ENCODE measurements at places on chromosomes 1 and 21.

- no peak for DNase-seq
These were observed 168.4 kb downstream of the RERE start for GRCh38 chr1:8649027-8649426.

DNA sequence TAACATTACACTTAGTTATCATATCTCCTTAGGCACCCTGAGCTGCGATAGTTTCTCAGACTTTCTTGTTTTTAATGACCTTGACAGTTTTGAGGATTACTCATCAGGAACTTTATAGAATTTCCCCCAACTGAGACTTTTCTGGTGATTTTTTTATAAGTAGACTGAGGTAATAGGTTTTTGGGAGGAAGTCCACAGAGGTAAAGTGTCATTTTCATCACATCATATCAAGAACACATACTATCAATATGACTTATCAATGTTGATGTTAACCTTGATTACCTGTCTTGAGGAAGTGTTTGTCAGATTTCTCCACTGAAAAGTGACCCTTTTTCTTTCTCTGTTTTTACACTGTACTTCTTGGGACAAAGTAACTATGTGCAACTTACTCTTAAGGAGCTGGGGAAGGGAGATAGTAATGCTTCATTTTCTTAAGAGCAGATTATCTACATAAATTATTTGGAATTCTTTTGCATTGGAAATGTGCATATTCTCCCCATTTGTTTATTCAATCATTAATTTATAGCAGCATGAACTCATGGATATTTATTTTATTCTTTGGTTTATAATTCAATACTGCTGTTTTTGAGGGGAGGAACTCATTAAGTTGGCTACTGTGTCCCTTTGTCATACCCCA is 72.8 kb upstream of the HSD17B7 start:
- no peak for DNase-seq

DNA sequence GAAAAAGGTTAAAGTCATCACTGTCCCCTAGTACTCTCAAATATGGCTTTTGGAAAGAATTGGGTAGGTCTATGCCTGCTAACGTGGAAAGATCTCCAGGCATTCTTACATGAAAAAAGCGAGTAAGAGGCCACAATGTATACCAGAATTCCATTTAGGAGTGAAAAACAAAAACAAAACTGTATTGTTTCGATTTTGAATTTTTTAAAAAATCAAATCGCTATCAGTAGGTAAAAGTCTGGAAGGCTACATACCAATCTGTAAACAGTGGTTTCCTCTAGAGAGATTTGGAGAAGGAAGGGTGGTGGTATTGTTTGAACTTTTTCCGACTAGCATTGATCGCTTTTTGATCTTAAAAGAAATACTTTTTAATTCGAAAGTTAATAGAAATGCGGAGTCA is 55.9 kb downstream of the RRAGC start:
- no peak for DNase-seq

- DNase-seq, result peak; percentile 4
These were observed 569 bp upstream of the WARS2 start for GRCh38 chr1:119141020-119141424.

- no peak for DNase-seq
These were observed 21.3 kb downstream of the FAM20B start for GRCh38 chr1:179046808-179047635.

DNA sequence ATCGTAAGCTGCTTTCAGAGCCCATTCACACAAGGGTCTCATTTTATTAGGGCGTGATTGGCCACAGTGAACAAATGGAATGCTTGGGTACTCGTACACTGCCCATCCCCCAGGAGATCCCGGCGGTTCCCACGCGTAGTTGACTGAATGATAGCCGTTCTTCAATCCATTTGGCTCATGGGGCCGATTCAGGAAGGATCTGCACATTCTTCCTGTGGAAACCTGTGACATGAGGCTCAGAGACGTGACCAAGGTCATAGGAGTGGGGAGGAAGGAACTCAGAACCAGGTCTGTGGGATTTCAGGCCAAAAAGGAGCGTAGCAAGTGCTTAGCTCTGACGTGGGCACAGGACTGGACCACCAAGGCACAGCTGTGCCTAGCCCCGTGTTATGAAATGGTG is 11.7 kb downstream of the ABCG1 start:
- DNase-seq, result no peak

- no peak for DNase-seq
These were observed 102.1 kb downstream of the SNX7 start for GRCh38 chr1:98763488-98764150.

GRCh38 chr1:29490204-29490934 is 254.0 kb downstream of the PTPRU start:
- no peak for DNase-seq

- DNase-seq, result no peak
These were observed 382.9 kb upstream of the B3GALT2 start for GRCh38 chr1:193569096-193569982.

DNA sequence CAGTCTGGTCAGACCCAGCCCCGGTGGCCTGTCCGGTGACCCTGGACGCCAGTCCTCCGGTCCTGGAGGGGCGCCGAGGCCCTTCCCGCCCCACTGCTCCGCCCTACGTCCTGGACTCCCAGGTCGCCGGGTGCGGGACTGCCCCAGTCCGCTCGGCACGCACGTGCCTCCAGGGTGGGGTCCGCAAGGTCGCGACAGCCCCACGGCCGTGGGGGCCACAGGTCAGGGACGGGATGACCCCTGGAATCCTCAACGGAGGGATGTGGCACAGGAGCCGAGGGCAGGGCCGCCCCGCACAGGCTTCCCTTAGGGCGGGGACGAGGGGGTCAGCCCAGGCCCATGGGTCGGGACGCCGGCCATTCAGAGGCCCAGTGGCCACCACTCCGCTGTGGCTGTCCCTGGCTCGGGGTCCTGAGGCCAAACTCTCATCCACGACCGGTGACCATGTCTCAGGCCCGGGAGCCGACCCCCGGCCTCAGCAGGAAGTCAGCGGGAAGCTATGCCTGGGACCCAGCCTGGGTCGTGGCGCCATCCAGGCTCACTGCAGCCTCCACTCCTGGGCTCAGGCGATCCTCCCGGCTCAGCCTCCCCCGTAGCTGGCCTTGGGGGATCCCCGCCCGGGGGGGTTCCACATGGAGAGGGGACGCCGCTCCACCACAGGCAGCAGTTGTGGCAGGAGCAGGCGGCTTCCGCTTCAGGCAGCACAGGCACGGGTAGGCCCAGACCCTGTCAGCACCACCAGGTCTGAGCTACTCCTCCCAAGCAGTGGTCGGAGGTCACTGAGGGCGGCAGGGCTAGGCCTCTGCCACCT is 599 bp upstream of the TMEM240 start:
- DNase-seq, result no peak

DNA sequence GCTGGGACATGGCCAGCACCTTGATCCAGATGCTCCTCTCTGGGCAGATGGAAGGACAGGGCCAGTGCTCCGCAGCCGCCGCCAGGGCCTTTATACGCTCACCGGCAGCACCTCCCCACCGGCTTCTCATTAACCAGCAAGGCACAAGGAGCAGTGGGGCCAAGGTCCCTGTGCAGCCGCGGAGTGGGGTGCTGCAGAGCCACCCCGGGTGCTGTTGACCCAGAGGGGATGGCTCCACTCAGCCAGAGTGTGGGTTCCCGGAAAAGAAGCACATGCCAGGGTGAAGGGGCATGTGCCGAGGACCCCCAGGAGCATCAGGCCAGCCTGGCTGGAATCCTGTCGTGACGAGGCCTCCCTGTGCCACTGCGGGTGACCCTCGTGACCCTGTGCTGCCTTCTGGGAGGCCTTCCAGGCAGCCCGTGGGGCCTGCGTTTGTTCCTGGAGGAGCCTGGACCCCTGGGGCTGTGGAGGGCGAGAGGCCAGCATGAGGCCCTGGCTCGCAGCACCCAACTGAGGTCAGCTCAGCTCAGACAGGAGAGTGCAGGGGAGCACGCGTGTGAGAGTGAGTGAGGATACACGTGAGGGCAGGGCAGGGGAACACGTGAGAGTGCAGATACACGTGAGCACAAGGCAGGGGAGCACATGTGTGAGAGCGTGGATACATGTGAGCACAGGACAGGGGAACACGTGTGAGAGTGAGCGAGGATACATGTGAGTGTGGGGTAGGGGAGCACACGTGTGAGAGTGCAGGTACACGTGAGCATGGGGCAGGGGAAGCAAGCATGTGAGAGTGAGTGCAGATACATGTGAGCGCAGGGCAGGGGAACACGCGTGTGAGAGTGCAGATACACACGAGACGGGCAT is at the start of gene FTCD:
Gene FTCD (minus strand): TSS at position 66 of the 864 bp plus-strand sequence. CDS start 56 bp downstream, at position 10.
- DNase-seq, result peak; percentile 1

GRCh38 chr1:23037081-23037740 is 17.9 kb downstream of the KDM1A start:
- DNase-seq, result no peak

DNA sequence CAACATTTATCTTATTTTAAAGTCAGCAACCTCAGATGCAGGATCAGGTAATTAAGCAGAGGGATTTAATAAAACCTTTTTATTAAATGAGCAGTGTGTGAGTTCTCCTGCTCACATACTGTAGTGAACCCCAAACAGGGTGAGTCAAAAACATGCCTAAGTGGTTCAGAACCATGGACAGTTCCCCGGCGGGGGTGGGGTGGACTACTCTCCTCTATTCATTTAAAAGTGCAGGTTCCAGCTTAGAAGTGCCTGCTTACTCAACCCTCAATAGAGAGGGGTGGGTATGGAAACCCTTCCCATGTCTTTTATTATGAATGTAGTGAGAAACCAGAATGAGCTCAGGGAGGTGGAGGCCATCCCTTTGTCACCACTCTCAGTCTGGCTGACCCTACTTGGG is 397.9 kb downstream of the HHAT start:
- no peak for DNase-seq

DNA sequence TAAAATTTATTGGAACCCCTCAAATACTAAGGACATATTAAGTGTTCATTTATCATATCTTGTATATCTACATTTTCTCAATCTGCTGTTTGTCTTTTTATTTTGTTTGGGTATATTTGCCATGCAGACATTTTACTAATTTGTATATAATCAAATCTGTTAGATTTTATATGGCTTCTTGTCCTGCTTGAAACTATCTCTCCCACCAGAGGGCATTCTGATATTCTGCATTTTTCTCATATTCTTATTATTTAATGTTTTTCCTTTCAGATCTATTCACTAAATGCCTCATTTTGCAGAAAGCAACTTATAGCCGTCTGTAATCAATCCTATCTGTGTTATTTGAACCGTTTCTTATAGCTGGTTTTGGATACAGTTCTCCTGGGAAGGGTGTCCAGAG is 745.5 kb downstream of the LRRIQ3 start:
- DNase-seq, result no peak

DNA sequence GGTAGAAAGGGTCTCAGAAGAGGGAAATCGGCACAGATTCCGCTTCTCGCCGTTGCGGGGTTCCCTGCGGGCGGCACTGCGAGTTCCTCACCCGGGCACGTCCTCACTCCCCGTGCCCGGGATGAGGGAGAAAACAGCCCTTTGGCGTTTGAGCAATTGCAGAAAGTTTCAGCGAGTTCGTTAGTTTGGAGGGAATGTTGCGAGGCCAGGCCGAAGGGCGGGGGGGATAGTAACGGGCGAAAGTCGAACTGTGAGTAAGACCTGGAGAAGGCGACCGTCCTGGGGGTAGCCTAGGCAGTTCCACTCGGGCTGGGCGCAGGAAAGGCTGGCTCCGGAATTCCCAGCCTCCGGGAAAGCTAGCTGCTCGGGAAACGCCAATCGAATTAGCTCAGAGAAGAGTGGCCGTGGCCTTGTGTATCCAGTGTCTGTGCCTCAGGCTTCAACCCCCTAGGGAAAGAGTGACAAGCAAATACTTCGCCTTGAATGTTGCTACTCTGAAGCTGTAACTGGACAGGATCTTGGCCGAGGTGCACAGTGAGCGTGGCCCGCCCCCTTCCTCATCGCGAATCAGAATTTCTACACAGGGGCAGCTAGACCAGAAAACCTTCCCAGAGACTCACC is 787 bp downstream of the PTGFR start:
- no peak for DNase-seq

DNA sequence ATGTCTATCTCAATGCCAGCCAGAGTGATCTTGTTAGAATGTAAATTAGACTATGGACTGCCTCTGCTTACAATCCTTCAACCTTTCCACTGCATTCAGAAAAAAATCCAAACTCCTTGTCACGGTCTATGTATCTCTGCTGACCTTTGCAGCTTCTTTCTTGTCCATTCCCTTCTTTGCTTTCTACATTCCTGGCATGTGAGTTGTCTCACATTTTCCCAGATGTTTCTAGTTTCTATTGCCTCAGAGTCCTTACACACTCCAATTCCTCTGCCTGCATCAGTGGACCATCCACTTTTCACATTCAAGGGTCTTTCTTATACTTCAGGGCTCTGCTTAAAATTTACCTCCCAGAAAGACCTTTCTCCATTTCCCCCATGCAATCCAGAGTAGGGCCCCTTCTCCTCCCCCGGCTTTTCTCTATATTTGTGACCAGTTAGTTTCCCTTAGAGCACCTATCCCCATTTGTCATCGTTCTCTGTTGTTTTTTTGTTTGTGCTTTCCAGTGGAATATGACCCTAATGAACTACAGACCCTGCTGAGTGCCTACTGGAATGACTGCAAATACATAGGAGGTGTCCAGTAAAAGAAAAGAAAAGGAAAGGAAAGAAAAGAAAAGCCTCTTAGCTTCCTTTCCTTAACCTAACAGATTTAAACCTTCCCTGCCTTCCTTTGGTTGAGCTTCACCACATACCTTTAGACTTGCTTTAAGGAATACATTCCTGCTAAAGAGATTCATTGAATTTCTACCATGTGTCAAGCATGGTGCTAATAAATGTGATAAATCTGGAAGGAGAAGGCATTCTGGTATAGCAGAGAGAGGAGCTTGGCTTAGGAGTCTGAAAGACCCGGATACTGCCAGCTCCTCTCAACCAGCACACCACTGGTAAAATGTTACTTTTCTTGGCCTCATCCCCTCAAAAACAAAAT is 102.0 kb downstream of the DIRAS3 start:
- DNase-seq, result no peak

DNA sequence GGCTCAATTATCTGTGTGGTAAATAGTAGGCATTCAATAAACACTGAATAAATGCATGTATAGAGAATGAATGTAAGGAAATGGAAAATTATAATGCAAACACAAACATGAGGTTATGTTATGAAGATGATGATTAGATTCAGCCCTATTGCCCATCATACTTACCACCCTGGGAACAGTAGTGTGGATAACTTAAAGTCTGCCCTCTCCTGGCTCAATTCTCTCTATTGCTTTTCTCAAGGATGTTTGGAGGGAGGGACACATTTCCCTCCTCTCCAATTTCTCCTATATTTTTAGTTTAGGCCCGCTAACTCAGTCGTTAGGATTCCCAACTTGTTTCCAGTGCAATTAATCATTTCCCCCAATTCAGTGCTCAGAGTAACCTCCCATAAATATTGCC is 101.5 kb upstream of the TNR start:
- no peak for DNase-seq

DNA sequence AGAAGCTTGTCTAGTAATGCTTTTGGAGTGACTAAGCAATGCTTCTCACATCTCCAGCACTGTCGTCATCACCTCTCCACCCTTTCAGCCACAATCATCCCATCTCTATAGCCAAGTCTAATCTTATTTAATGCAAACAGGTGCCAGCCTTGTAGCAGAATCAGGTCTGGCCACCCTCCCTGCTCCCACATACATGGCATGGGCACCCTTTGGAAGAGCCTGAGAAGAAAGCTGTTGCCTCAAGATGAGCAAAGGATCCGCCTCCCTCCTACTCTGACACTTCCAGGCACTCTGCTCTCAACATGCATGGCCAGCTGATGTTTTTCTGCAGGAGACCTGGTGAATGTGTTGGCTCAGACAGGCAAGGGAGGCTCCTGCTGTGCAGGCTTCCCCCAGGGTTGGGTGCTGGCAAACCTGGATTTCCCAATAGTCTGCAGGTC is 113.1 kb upstream of the GRIK3 start:
- no peak for DNase-seq

- no peak for DNase-seq
These were observed 98.6 kb upstream of the JUN start for GRCh38 chr1:58882322-58882948.

All from activated T-helper 1 cell treated with anti-CD3 and anti-CD28 coated beads, Interleukin-2, amount 50 U/mL, for 16 hours (primary cell).